Aorta (tissue), 5 donors: ENCODE measurements at places on chromosomes 12 and 14. TPM values are rescaled to one million over a fixed set of nuclear protein-coding genes. Genes with fewer than 3 reads are reported as not detected.
A peak's percentile ranks its signal among the peaks of the same experiment; 100 is the strongest.

GRCh38 chr14:75293920-75294648 lies 15.5 kb downstream of the FOS start:
- DNase-seq = peak; percentile 97

Gene SLC2A14
- 3.1 TPM for total RNA-seq

GRCh38 chr14:52011523-52011922 lies 22.2 kb downstream of the RTRAF start:
- no peak for DNase-seq

DNA sequence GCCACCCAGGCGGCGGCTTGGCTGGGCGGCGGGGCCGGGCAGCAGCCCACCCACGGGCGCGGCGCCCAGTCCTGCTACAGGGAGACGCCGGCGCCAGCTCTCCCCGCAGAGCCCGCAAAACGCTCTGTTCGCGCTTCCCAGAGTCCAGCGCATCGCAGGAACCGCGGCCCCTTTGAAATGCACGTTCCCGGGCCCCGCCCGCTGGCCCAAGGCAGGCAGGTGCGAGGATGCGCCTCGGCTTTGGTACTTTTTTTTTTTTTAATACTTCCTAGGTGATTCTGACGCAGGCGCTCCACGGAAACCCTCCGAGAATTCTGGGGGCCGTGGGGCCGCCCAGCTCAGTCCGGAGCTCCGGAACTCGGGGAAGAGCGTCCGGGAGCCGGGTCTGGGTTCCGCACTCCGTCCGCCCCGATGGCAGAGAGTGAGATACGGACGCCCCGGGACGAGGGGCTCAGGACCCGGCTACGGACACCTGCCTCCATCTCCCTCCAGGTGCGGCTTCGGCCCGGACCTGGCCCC lies 483 bp downstream of the POC1B start:
- DNase-seq = peak; percentile 52

DNA sequence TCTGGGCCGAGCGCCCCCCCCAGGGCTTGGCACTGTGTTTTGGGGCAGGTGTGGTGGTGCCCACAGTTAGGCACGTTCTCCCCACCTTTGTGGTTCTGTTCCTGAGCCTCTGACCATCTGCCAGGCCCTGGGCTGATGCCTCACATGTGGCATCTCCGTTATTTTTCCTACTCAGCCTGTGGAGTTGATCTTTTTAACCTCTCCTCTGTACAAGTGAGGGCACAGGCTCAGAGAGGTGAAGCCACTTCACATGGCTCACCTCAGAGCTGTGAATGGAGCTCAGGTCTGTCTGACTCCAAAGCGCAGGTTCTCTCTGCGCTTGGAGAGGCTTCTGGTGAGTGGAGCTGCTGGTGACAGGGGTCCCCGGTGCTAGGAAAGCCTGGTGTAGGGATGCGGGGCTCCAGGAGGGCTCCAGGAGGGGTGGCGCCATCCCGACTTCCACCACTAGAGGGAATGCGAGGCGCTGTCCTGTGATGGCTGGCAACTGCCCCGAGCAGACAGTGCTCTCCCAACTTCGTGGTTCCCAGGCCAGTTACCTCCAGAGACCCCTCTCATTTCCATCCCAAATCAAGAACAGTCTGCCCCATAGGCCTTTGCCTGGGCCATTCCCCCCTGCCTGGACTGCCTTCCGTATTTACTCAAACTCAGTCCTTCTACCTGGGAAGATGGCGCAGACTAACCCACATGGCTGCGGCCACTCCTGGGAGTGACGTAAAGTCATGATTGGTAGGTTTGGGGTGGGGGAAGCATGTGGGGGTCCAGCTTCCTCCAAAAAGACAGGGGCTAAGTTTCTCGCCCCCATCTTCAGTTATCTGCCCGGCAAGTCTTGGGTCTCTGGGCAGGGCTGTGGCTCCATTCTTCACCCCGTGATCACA lies 9.9 kb downstream of the BCL7A start:
- peak; percentile 57 for DNase-seq

Gene SDR9C7
- not detected for total RNA-seq

DNA sequence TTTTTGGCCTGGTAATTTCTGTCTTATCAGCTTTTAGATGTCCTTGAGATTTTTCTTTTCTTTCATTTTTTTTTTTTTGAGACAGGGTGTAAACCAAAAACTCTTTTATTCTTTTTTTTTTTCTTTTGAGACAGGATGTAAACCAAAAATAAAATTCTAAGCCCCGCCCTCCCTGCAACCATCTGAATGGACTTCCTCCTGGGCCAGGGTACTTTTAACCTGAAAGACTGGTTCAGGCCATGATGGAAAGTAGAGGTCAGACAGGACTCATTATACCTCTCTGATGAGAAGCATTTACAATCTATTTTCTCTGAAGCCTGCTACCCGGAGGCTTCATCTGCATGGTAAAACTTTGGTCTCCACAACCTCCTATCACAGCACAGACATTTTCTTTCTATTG lies 33.5 kb upstream of the TCL1B start:
- DNase-seq = no peak

GRCh38 chr12:42807766-42808165 lies 218.2 kb upstream of the PRICKLE1 start:
- DNase-seq = no peak

- no peak for DNase-seq
These were observed 29.2 kb downstream of the DIP2B start for GRCh38 chr12:50533971-50534370.

GRCh38 chr14:88482524-88482923 lies 72.3 kb downstream of the PTPN21 start:
- DNase-seq = no peak

Gene VIPAS39
- 13.4 TPM for total RNA-seq

GRCh38 chr14:75259510-75259855 lies 19.1 kb upstream of the FOS start:
- no peak for DNase-seq

- no peak for DNase-seq
These were observed 5.4 kb downstream of the SDR39U1 start for GRCh38 chr14:24437020-24437735.

Gene SUOX
- 18.3 TPM for total RNA-seq

GRCh38 chr12:124556896-124557501 lies 10.4 kb downstream of the NCOR2 start:
- DNase-seq = no peak
